ENCODE measurements at places on chromosomes 5 and 9.
A peak's percentile ranks its signal among the peaks of the same experiment; 100 is the strongest.

- no peak for DNase-seq
Observed at GRCh38 chr9:83981126-83981871, 694 bp downstream of the RMI1 start.

GRCh38 chr9:127885508-127886281 lies 8.2 kb upstream of the AK1 start:
- DNase-seq, result no peak

GRCh38 chr9:98086461-98086860 lies 29.9 kb downstream of the NANS start:
- DNase-seq, result no peak

DNA sequence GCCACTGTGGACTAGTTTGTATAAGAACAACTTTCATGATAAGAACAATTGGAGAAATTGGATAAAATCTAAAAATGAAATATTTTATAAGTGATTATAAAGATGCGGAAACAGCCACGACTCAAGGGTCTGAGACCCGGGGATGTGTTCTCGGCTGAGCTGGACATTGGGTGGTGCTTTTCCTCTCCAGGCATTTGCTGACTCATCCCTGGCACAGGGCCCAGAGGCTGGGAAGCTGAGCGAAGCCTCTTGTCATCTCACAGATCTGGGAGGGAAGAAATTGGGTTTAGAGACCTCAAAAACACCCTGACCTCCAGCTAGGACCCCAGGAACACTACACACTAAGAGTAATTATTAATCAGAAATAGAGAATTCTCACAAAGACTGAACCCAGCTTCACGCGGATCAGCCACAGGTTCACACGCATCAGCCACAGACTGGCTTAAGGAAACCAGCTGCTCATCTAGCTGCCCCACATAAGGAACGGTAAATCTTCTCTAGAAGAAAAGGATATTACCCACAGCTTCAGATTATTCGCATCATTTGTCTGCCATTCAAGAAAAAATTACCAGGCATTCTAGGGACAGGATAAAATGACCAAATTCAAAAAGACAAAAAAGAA lies 2.8 kb upstream of the OR2V1 start:
- peak; percentile 86 for DNase-seq

DNA sequence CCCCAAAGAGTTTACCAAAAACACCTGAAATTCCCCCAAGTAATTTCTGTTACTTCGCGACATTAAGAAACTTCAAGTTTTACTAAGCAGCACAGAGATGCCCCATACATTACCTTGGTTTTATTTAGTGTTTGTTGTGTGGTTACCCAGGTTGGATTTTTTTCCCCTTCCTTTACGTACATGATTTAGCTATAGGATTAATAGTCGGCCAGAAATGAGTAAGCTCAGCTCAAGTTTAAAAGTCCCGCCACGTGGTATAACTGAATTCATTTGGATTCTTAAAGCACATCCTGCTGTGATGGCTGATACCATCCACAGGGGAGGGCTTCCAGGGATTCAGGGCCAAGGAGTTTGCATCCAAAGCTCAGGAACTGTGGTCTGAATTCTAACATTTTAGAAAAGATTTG lies 75.9 kb downstream of the DAP start:
- DNase-seq, result no peak

- no peak for DNase-seq
Observed at GRCh38 chr5:8340739-8341344, 471.9 kb downstream of the MTRR start.

DNA sequence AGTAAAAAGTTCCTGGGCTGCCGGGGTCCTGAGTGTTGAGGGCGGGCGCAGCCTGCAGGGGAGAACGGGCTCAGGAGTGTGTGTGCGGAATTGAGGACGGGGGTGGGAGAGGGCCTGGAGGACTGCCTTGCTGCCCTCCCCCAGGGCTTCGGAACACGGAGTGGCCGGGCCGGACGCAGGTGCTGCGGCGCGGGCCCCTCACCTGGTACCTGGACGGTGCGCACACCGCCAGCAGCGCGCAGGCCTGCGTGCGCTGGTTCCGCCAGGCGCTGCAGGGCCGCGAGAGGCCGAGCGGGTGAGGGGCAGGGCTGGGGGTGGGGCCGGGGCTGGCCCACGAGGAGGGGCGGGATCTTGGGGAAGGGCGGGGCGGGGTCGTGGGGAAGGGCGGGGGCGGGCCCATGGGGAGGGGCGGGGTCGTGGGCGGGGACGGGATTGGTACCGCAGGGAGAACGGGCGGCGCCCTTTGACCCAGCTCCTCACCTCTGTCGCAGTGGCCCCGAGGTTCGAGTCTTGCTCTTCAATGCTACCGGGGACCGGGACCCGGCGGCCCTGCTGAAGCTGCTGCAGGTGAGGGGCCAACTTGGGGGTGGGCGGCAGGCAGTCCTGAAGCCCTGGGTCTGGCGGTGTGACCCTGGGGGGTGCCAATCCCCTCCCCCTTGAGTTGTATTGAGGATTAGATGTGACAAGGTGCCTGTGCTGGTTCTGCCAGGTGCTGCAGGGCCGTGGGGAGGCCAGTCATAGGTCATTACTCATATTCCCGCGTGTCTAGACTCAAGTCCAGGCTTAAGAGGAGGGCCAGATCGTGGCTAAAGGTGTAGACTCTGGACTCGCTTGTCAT lies 7.1 kb downstream of the FPGS start:
- no peak for DNase-seq

- no peak for DNase-seq
Observed at GRCh38 chr5:64453405-64453804, 52.4 kb upstream of the RGS7BP start.

GRCh38 chr5:91382530-91383026 lies 539 bp downstream of the ARRDC3 start:
- DNase-seq, result no peak

DNA sequence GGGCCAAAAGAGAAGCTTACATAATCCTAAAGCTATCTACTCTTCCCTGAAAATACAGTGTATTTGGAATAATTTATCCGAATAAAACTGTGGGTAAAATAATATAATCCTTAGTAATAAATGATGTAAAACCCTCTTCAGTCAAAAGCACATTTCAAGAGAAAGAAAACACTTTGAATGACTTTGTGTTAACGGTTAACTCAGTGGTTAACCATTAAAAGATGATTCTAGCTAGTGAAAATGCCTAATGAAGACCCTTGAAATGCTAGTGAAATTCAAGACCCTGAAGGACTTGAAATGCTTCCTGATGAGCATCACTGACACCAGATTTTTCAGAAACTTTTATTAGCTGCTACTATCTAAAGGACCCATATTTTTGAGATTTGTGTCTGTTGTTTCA lies 70.7 kb downstream of the COX7C start:
- no peak for DNase-seq

GRCh38 chr9:99438596-99438995 lies 216.5 kb downstream of the SEC61B start:
- no peak for DNase-seq

- no peak for DNase-seq
Observed at GRCh38 chr5:115946655-115947054, 15.6 kb upstream of the LVRN start.

- DNase-seq, result no peak
Observed at GRCh38 chr5:146751054-146751453, 127.5 kb downstream of the PPP2R2B start.

- DNase-seq, result peak; percentile 4
Observed at GRCh38 chr9:447230-448025, 232.8 kb downstream of the DOCK8 start.

- DNase-seq, result no peak
Observed at GRCh38 chr5:4553130-4553529, 587.0 kb upstream of the ADAMTS16 start.

DNA sequence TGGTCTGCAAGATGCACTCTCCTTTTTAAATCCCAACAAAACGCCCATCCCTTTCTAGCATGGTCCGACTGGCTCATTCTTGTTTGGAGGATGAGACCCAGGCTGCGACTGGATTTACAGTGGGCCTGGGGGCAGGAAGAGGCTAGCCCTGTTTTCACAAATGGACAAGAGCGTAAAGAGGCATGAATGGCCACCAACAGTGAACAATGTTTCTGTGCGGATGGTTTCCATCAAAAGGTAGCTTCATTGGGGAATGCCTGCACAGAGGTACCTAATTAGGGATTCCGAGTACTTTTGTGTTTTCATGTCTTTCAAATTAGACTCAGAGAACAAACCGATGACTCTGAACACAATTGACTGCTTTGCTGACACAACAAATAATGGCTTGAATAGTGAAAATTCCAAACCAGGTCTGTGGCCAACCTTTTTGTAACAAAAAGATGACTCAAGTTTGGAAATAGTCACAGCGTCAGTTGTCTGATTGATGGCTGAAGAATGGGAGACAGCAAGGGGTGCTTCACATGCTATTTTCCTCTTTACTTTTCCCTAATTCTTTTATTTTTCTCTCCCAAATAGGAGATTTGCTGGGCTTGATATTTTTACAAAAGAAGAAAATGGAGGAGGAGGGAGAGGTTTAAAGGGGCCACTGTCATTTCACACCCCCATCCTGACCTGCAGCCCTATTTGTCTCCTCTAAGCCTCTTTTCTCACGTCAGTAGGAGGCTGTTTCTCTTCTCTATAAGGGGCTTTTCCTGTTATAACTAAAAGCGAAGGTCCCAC lies 208.1 kb upstream of the S1PR3 start:
- DNase-seq, result no peak

DNA sequence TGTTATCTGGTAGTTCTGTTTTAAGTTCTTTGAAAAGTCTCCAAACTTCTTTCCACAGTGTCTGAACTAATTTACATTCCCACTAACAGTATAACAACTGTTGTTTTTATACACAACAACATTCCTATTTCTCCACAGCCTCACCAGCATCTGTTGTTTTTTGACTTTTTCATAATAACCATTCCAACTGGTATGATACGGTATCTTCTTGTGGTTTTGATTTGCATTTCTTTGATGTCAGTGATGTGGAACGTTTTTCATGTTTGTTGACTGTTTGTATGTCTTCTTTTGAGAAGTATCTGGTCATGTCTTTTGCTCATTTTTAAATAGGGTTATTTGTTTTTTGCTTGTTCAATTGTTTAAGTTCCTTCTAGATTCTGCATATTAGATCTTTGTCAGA lies 12.6 kb upstream of the GRAMD2B start:
- no peak for DNase-seq

GRCh38 chr5:68041293-68041692 lies 174.3 kb upstream of the PIK3R1 start:
- DNase-seq, result no peak

GRCh38 chr5:87541033-87541432 lies 128.3 kb upstream of the CCNH start:
- peak; percentile 26 for DNase-seq

DNA sequence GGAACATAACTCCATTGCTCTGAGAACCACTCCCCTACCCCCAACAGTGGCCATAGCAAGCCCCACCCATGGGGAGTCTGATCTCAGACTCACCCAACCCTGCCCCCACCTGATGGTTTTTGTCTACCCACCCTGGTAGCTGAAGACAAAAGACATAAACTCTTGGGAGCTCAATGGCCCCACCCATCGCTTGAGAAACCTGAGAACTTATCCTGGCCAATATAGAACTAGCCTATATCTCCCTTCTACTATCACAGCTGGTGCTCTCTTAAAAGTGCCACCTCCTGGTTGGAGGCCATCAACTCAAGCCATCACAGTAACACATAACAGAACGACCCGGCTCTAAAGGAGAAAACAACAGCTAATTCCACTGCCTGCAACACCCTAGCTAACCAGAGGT lies 47.9 kb upstream of the SNAPC3 start:
- DNase-seq, result no peak

DNA sequence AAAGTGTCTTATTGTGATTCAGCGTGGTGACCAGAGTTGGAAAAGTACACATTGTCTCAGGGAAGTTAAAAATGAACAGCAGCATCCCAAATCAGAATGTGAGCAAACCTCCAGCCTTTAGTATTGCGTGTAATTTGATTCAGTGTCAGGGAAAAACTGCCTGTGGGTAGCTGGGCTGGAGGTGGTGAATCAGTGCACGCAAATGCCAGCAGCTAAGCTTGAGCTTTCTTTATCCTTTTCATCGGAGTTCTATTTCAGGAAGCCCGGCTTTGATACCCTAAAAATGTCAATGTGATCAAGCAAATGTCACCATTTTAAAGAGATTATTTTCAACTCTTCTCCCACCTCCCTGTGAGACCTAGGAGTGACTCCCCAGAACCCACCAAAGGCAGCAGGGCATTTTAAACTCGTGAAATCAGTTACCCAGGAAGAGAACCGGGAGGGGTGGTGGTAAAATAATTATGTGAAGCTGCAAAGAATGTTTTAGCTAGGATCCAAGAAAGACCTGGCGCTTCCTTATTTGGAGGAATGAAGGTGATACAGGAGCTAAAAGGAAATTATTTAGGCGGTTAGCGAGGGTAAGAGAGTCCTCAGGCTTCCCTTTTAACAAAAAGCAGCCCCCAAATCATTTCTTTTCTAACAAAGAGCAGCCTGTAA lies 25.7 kb upstream of the C5orf47 start:
- DNase-seq, result no peak

DNA sequence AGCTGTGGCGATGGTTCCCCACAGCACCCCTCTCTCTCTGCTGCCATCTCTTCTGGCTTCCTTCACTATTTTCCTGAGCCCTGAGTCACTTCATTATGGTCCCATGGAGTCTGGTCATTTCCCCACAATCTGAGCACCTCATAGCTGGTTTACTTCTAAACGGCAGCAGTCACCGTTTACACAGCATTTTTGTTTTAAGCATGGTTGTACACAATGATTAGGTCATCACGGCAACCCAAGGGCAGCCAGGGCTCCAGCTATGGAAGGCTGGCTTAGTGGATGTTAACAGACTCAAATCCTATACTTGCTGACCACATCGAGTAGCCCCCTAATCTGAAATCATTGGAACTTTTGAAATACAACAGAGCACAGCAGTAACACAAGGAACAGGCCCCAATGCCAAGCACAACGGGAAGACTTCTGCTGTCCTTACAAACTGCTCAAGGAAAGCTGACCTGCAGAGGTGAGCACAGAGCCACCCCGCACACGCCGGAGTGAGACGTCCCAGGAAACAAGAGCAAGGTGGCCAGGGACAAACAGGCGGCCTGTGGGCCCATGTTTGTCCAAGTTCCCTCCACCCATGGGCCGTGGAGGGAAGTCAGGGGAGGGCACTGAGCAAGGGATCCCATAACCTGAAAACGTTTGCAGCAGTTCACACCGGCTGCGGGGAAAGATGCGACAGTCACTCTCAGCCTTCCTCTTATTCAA lies 22.9 kb downstream of the CAMSAP1 start:
- no peak for DNase-seq

DNA sequence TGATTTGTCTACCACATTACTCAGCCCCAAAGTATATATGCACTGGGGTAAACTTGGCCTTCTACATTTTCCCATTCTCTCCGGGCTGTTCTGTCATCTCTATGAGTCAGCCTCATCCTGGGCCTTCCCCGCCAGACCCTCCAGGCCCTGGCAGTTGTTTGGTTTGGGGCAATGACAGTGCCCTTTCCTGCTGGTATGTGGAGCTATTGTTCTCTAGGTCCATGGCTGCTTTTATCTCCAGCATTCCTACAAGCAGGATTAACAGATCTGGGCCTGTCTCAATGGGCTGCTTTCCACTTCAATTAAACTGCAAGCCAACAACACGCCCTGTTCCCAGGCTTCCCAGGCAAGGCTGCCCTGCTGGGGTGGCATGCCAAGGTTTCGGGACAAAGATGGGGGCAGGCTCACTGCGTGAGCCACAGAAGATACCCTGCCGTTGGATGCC lies 136.4 kb downstream of the SLIT3 start:
- no peak for DNase-seq

Measured in NCI-H460 (cell line).